ENCODE measurements at places on chromosomes 2 and 18.

GRCh38 chr2:69943000-69943842 is 18.2 kb downstream of the ASPRV1 start:
- no peak for DNase-seq

DNA sequence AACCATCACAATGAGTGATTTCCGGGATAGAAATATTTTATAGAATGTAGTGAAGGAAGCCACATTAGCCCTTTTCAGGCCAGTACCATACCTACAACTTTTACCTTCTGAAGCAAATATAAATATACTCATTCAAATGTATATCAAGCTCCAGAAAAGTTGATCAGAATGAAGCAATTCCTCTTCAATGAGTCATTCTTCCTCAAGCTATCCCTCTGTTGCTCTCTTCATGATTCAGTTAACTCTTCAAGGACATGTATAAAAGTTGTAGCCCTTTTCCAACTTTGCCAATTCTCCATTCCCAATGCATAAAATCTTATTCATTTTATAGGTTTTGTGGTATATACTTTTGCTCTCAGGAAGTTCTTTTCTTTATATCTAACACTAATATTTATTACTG is 242.1 kb upstream of the RGPD4 start:
- no peak for DNase-seq

GRCh38 chr2:168470320-168471162 is 14.5 kb downstream of the CERS6 start:
- DNase-seq: no peak

- DNase-seq: no peak
These were observed 73.5 kb downstream of the COLEC12 start for GRCh38 chr18:427005-427404.

DNA sequence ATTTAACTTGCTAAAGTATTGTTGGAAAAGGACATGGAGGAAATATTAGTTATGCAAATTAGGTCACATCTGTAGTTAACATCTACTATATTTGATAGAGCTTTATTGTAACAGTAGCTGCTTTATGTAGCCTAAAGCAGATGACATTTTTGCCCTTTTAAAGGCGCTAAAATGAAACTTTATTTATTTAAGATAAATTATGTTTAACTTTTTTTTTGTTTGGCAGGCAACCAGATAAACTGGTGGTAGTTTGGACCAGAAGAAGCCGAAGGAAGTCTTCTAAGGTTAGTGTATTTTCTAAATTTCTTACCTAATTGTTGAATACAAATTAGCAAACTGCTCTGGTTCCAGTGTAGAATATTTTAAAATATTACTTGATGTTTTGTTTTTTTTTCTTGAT is 41.7 kb downstream of the EHBP1 start:
- no peak for DNase-seq

DNA sequence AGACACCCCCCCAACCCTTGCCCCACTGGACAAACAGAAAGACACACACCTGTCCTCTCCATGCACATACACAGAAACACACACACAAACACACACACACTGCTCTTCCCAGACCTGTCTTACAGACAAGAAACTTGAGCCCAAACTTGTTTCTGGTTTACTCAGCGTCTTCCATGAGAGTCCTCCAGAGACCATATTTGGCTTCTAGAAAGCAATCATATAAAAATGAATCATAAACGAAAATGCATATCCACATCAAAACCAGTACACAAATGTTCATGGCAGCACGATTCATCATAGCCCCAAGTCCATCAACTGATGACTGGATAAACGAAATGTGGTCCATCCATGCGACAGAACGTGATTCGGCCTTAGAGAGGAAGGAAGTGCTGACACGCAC is 84.2 kb upstream of the ASAP2 start:
- no peak for DNase-seq

DNA sequence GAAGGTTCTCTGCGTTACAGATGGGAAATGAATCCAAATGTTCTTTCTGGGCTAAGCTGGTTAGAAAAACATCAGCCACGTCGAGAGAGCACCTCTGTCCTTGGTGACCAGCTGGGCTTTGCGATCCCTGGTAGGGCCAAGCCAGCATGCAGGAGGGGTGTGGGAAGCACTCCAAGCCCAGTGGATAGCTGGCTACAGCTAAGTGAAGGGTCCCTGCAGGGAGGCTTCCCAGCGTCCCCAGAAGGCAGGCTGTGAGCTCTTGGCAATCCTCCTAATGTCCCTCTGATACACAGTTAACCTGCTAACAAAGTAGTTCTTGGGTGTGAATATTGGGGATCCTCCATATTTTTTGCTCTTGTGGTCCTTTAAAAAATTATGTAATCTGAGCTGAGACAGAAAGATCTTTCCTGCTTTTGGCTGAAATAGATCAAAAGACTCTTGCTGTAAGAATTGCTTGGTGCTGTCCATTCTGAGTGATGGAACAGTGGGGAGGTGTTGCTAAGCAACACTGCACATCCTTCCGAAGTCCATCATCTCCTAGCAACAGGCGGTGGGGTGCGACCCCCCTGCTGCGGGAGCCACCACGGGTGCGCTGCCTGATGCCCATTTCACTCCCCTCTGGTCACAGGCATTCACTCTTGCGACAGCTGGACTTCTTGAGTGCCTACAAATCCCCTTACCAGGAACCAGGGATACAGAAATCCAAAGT is 88.5 kb upstream of the UXS1 start:
- DNase-seq: no peak

- no peak for DNase-seq
These were observed 626.7 kb upstream of the SALL3 start for GRCh38 chr18:78352910-78353309.

DNA sequence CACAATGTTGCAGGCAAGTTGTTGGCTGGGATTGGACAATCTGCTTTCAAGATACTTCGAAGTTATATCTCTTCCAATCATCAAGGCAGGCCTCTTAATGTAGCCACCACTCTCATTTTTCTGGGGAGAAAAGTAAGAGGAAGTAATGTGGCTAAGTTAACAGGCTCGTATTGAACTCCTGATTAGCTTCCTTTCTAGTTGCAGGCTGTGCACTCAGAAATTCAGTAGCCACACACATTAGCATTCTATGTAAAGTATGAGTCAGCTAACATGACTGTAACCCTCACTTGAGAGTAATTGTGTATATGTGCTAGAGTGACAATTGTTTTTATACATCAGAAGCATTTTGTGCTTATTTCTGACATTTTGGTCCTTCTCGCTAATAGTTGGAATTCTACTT is 3.3 kb downstream of the TWSG1 start:
- no peak for DNase-seq

GRCh38 chr2:230582851-230583283 is 129.8 kb upstream of the CAB39 start:
- no peak for DNase-seq

GRCh38 chr2:106546391-106546990 is 59.3 kb downstream of the CD8B2 start:
- DNase-seq: no peak

DNA sequence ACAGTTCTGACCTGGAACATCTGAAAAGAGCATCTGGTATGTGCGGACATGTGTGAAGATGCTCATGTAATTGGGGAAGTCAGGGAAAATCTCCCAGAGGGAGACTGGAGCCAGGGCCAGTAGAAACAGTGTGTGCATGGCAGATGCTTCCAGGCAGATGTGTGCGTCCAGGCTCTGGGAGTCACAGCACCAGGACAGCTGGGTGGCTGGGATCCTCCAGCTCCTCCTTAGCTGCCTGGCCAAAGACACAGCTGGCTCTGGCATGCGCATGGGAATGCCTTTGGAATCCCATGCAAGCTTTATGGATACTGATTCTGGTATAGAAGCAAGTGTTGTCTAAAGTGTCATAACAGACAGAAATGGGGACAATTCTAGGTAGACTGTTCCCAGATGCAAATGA is 369.7 kb downstream of the INSIG2 start:
- DNase-seq: no peak

GRCh38 chr2:70344195-70344594 is 42.3 kb upstream of the FAM136A start:
- DNase-seq: no peak

DNA sequence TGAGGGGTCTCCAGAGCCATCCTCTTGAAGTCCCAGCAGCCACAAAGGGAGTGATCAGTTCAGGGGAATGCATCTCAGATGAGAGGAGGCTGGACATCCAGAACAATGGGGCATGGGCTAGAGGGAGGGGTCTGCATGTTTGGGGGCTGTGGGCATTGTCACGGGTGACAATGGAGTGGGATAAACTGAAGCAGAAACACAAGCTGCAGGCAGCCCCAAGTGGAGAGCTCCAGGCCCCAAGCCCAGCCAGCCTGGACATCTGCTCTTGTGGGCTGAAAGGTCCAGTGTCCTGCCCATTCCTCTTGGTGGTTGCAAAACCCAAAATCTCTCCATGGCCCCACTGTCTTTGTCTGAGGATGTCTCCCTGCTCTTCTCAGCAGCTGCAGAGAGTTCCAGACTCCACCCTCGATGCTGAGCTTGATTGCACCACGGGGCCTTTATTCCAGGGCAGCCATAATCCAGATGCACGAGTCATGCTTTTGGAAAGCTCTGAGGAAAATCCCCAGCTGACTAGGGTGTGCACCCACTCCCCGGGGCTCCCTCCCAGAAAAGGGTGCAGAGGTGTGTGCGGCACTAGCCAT is 149.4 kb downstream of the TNS1 start:
- no peak for DNase-seq

DNA sequence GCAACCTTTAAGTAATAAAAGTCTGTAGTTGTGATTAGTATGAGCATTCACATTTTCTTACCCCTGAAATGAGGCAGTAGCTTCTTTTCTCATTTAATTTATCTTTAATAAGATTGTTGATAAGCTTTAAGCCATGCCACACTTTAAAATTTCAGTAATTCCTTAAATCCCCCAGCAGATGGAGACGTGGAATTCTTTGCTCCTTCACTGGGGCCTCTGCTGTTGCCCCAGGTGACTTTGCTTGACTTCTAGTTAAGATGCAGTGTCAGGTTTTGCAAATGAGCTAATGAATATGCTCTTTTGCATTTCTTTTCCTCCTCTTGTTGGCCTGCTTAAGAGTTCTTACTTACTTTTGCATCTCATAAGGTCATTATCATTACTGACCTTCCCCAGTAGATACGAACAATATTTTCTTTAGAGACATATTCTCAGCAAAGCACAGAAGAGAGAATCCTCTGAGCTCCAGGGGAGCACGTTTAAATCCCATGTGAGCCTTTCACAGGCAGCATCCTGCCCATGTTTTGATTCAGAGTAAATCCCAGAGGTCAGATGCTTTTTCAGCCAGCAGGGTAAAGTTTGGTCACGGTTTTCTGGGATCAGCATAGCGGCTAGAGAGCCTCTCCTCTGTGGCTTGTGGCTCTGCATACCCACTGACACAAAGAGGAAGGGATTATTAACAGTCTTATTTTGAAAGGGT is 222.9 kb downstream of the PTPRM start:
- DNase-seq: no peak

GRCh38 chr2:109182426-109182825 is 53.4 kb downstream of the SH3RF3 start:
- no peak for DNase-seq

DNA sequence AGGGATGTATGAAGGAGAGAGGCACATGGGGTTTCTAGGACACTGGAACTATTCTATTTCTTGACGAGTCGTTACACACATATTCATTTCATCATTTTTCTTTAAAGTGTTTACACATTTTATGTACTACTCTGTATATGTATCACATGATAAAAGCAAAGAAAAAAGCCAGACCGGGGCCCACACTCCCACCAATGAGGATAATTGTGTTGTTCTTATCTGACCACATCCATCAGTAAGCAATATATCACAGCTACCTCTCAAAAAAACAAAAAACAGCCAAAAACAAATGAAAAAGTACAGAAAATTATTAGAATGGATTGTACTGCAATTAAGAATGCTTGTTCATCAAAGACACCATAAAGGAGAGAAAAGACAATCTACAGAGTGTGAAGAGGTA is 14.2 kb upstream of the CNRIP1 start:
- no peak for DNase-seq

GRCh38 chr18:55301824-55302166 is 286.2 kb downstream of the TCF4 start:
- DNase-seq: no peak

GRCh38 chr2:194867328-194867727 is 789.7 kb upstream of the SLC39A10 start:
- DNase-seq: no peak

GRCh38 chr2:451495-451894 is 163.6 kb upstream of the ALKAL2 start:
- DNase-seq: no peak

- no peak for DNase-seq
These were observed 46.0 kb downstream of the ACAA2 start for GRCh38 chr18:49767111-49768050.

- DNase-seq: no peak
These were observed 47.0 kb downstream of the LRP2 start for GRCh38 chr2:169315357-169315756.

DNA sequence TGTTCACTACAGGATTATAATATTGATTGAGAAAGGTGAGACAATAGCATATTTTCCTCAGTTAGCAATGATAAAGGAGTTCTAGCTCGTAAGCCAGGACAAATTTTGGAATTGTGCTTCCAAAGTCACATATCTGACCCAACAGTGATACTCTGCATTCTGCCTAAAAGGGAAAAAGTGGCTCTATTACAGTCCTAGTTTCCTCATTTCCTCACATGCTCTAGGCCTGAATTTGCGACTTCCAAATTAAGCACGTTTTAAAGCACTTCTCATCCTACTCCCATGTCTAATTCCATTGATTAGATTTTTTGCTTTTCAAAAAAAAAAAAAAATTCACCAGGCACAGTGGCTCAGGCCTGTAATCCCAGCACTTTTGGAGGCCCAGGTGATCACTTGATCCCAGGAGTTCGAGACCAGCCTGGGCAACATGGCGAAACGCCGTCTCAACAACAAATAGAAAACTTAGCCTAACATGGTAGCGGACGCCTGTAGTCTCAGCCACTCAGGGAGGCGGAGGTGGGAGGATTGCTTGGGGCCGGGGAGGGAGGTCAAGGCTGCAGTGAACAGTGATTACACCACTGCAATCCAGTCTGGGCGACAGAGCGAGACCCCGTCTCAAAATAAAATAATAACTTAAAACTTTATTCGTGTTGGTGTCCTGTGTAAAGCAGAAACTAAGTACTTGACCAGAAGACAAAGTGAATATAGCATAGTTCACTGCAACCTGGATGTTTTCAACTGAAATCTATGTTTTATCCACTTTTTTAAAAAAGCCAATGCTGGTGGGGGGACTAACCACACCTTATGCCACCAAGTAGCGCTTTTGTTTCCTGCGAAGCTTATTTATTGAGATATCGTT is 1.5 kb downstream of the ESCO1 start:
- no peak for DNase-seq

DNA sequence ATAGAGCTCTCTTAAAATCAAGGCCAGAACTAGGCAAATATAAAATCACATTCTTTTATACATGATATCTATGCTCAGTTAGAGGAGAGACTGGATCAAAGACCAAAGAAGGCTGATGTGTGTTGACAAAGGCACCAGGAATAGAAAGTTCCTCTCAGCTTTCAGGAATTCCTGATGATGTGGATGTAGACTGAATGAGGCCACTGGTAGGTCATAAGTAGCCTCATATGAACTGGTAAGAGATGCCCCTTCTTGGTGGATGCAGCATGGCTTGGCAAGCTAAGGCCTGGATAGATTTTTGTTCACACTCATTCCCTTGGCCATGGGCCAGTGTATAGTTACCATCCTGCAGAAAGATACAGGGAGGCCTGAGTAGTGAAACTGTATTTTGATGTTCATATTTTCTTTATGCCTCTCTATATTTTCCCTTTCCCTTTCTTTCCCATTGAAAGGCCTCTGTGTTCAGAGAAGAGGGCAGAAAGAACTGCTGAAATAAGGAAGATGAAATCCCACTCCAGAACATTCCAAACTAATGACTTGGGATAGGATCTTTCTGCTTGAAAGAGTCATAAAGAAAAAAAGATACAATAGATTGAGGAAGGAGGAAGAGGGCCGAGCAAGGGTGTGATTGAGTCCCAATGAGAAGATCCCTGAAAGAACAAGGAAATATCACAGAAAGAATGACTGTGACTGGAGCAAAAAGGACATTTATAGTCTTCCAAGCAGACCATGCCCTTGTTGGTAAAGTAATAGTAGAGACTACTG is 2182.7 kb upstream of the PIK3C3 start:
- no peak for DNase-seq

Measured in esophagus squamous epithelium (tissue), 5 donors.